ENCODE measurements at places on chromosomes 3 and 15.

DNA sequence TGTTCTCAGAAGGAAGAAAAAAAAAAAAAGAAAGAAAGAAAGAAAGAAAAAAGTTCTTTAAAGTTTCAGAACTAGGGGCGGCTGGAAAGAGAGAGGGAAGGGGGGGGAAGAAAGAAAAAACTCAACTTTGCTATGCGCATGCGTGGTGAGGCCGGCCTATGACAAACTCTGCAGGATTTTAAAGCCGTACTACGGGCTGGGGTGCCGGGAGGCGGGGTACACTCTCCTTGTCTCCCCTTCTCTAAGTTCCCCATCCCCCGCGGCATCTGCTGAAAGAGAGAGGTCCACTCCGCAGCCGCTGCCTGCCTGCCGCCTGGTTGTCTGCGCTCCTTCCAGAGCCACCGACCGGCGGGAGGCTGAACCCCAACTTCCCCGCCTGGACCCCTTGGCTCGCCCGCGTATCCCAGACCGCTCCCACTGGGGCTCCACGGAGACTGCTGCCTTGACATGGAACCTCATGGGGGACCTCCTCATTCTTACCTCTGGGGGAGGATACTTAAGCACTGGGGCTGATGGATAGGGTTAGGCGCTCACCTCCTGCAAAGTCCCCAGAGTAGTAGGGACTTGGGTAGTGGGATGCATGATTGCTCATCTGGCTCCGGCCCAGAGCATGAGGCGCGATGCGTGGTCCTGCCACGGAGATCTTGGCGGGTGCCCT lies 1.4 kb upstream of the WNT5A start:
- DNase-seq = peak; percentile 89

DNA sequence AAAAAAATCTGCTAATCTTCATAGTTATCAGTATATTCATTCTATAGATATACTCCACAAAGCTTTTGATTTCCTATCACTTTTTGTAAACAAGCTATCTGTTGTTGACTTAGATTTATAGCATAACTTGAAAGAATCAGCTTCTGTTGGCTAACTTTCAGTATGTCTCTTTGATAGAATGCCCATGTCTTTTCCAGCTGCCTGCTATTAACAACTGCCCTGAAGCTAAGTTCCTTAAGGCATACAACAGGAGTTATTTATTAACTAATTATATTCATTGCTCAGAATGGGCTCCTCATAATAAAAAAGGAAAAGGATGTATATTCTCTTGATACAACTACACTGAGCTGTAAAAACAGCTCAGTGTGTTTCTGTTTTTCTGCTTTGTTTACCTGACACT lies 293.9 kb downstream of the TUSC7 start:
- no peak for DNase-seq

GRCh38 chr3:12953201-12953995 lies 112.0 kb upstream of the RPL32 start:
- DNase-seq = no peak

DNA sequence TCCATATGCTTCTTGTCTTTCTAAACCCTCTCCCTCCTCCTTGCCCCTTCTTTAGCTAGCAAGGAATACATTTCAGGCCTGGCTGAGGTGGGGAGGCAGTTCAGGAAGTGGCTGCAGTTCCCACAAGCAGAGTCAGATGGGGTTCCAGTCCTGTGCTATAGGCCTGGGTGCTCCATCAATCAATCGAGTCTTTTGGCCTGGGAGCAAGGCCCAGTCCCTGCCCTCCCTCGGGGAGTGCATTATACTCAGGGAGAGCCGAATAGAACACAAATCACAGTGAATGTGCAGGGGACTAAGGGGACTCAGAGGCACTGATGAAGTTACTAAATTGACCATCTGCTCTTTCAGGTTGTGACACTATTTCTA lies 58.0 kb upstream of the HERC1 start:
- DNase-seq = no peak

GRCh38 chr15:37981775-37982174 lies 47.3 kb downstream of the TMCO5A start:
- DNase-seq = peak; percentile 55

DNA sequence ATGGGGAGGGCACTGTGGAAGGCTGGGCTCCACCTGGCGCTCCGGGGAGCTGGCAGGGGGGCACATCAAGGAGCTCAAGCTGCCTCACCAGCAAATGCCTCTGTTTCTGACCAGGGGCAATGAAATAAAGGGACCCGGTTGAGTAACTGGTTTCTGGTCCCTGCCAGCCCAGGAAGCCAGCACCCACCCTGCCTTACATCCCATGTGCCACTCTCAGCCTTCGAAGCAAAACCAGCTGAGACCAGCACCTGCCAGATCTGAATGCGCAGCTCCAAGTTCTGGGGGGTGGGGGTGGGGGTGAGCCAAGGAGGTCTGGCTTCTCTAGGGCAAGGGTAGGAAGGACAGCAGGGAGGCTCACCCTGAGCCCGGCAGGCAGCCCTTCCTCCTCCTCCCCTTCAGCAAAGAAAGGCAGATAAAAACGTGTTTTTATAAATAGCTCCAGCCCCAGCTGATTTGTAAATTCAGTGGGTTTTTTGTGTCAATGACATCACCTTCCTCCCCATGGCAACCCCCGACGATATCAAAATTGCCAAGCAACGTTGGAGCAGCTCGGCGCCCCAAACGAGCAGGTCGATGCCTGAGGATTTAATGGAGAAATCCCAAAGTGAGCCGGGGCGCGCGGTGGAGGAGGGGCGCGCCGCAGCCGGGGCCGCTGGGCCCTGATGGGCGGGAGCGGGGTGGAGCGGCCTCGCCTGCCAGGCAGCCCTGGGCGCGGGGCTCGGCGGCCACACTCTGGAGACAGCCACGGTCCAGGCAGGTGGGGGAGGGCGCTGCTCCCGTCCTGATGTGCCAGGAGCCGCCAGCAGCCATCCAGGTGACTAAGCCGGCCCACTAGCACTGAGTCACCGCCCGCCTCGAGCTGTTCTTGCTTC lies at the start of gene PAK6:
PAK6 (plus strand) TSS at position 532 of the 872 bp plus-strand sequence. CDS start 25,723 bp downstream, outside the sequence.
- peak; percentile 53 for DNase-seq

- DNase-seq = no peak
These were observed 14.3 kb upstream of the CCNL1 start for GRCh38 chr3:157174290-157174648.

All from IMR-90 (cell line).